ENCODE measurements at places on chromosomes 5 and 9. TPM values are rescaled to one million over a fixed set of nuclear protein-coding genes. Genes with fewer than 3 reads are reported as not detected.

DNA sequence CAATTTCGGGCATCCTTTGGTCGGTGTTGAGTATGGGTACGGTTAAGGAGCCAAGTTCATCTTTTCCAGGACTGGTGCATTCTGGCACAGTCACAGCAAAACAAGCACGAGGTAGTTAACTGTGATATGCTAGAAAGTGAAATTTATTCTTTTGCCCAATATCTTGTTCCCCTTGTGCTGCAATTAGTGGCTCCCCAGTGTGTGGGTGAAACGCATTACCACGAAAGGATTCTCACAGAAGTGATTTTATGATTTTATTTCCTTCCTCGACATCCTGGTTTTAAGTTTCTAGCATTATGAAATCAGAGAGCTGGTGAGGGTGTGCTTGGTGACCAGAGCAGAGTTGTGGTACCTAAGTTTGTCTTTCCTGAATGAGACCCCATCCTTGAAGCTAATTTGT is 1.5 kb downstream of the FRMPD1 start:
- DNase-seq, result no peak
- H3K27me3 ChIP-seq, result peaks cover 63% of the 10 kb centered on the region
- peaks cover 11% of the 10 kb centered on the region for H3K4me1 ChIP-seq
- no peaks in the 10 kb centered on the region for H3K36me3 ChIP-seq
- no peak overlapping the region for H3K4me3 ChIP-seq

Gene FGF18
- polyA plus RNA-seq, result not detected

DNA sequence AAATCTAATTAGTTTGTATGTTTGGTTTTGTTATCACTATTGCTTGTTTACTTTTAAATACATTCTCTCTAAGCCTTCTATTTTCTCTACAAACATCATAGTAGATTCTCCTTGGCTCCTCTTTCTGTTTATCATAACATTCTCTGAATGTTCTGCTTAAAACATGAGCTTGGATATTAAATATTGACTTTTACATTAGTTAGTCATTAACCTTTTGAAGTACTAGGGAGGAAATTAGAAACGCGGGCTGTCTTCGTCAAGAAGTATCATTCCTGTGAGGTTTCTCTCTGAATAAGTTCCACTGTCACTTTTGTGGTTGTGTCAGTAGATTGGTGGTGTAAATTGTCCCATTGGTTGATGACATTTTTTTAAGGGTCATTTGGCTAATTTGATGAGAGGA is 821.5 kb downstream of the EFNA5 start:
- H3K36me3 ChIP-seq, result no peaks in the 10 kb centered on the region
- H3K27ac ChIP-seq, result no peak overlapping the region
- H3K4me1 ChIP-seq, result no peaks in the 10 kb centered on the region
- no peaks in the 10 kb centered on the region for H3K27me3 ChIP-seq
- no peak overlapping the region for H3K4me3 ChIP-seq

Gene CCDC192
- polyA plus RNA-seq, result not detected

GRCh38 chr9:5586391-5586802 is 42.5 kb upstream of the RIC1 start:
- no peak overlapping the region for H3K4me3 ChIP-seq
- no peaks in the 10 kb centered on the region for H3K27me3 ChIP-seq
- H3K4me1 ChIP-seq, result no peaks in the 10 kb centered on the region
- no peak for DNase-seq
- no peak overlapping the region for H3K27ac ChIP-seq
- no peaks in the 10 kb centered on the region for H3K36me3 ChIP-seq

DNA sequence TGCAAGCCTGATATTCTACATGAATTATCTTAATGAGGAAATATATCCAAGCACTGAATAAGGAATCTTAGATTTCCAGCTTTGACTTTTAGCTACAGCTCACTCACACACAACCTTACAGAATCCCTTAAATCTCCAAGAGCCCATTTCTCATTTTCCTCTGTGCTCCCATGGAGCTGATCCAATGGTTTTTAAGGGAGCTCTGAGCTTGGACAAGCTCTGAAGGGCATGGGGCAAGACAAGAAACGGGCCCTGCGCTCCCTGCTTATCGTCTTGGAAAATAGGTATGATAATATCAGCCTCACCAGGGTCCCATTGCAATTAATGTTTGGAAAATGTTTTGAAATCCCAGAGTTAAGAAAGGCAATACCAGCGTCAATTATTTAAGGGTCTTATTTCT is 1021.7 kb downstream of the NR2F1-AS1 start:
- no peak overlapping the region for H3K4me3 ChIP-seq
- H3K27me3 ChIP-seq, result no peaks in the 10 kb centered on the region
- no peak for DNase-seq
- H3K4me1 ChIP-seq, result no peaks in the 10 kb centered on the region
- no peak overlapping the region for H3K27ac ChIP-seq

- peaks cover 14% of the 10 kb centered on the region for H3K4me1 ChIP-seq
- no peak overlapping the region for H3K4me3 ChIP-seq
- H3K27ac ChIP-seq, result no peak overlapping the region
- no peaks in the 10 kb centered on the region for H3K27me3 ChIP-seq
These were observed 27.5 kb downstream of the GPX3 start for GRCh38 chr5:151047814-151048425.

DNA sequence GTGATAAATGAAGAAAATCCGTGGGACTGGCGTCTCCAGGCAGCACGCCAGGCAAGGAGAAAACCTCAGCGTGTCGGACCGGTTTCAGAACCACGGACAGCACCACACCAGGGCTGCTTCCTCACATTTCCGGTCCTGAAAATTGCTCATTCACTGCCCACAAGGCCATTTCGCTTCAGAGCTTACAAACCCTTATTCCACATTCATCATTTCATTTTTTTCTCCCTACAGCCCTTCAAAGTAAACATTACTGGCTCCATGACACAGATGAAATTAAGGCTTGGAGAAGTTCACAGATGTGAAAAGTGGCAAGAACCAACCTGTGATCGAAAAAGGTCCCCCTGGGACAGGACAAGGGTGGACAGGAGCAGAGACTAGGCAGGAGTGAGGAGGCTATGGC is 1.5 kb upstream of the GPRIN1 start:
- no peaks in the 10 kb centered on the region for H3K36me3 ChIP-seq
- H3K4me3 ChIP-seq, result no peak overlapping the region
- peaks cover 6% of the 10 kb centered on the region for H3K4me1 ChIP-seq
- DNase-seq, result peak; percentile 57
- peaks cover 40% of the 10 kb centered on the region for H3K27me3 ChIP-seq

DNA sequence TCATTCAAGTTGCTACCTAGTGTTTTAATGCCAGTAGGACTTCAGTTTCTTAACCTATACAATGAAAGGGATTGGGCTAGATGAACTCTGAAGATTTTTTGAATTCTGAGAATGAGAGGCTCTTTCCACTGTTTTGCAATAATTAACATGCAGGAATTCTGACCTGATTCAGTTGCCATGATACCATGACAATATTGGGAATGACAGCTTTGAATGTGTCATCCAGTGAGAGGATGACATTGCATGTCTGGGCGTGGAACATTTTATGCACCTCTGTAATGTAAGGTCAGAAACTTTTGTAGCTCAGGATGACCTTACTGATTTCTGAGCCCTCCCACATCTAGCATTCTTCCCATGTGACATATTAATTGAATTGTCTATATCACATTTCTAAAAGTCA is 30.6 kb upstream of the SPINK5 start:
- H3K27ac ChIP-seq, result no peak overlapping the region
- H3K4me3 ChIP-seq, result no peak overlapping the region
- DNase-seq, result no peak
- no peaks in the 10 kb centered on the region for H3K27me3 ChIP-seq
- H3K36me3 ChIP-seq, result no peaks in the 10 kb centered on the region

- H3K27ac ChIP-seq, result no peak overlapping the region
- peaks cover 84% of the 10 kb centered on the region for H3K36me3 ChIP-seq
- peak; percentile 46 for DNase-seq
- peaks cover 18% of the 10 kb centered on the region for H3K4me1 ChIP-seq
These were observed 115.7 kb downstream of the SUSD1 start for GRCh38 chr9:112059145-112059965.

Gene FOCAD
- polyA plus RNA-seq, result 6.3 TPM

DNA sequence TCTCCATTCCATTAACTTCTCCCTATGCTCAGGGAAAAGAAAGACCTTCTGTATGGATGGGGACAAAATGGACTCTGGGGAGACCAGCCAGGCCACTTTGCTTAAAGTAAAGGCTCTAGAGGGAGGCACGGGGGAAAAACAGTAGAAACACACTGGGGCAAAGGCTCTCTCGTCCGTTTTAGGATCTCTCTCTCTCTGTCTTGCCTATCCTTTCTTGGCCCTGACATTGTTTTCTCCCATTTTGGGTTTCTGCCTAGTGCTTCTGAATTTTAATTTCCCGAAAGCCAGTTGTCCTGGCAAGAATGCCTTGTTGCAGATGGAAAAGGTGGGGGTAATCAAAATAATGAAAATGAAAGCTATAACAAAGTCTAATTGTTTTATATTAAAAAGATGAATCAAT is 28.2 kb downstream of the NMUR2 start:
- H3K36me3 ChIP-seq, result no peaks in the 10 kb centered on the region
- H3K27ac ChIP-seq, result no peak overlapping the region
- H3K27me3 ChIP-seq, result no peaks in the 10 kb centered on the region
- no peak overlapping the region for H3K4me3 ChIP-seq

Gene ARHGEF28
- not detected for polyA plus RNA-seq

DNA sequence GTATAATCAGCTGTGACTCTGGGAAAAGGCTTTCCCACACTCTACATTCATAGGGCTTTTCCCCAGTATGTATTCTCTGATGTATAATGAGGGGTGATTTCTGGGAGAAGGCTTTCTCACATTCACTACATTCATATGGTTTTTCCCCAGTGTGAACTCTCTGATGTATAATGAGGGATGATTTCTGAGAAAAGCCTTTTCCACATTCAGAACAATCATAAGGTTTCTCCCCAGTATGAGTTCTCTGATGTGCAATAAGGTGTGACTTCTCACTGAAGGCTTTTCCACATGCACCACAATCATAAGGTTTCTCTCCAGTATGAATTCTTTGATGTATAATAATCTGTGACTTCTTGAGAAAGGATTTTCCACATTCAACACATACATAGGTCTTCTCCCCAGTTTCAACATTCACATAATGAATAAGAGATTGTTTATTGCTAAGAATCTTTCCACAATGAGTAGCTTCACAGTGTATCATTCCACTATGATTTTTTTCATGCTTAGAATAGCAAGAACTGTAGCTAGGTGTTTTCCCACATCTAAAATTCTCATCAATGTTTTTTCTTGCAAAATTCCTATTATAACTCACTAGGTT is 26.7 kb upstream of the ZNF300 start:
- H3K36me3 ChIP-seq, result no peaks in the 10 kb centered on the region
- no peaks in the 10 kb centered on the region for H3K27me3 ChIP-seq
- H3K4me3 ChIP-seq, result no peak overlapping the region
- no peak for DNase-seq
- no peaks in the 10 kb centered on the region for H3K4me1 ChIP-seq

DNA sequence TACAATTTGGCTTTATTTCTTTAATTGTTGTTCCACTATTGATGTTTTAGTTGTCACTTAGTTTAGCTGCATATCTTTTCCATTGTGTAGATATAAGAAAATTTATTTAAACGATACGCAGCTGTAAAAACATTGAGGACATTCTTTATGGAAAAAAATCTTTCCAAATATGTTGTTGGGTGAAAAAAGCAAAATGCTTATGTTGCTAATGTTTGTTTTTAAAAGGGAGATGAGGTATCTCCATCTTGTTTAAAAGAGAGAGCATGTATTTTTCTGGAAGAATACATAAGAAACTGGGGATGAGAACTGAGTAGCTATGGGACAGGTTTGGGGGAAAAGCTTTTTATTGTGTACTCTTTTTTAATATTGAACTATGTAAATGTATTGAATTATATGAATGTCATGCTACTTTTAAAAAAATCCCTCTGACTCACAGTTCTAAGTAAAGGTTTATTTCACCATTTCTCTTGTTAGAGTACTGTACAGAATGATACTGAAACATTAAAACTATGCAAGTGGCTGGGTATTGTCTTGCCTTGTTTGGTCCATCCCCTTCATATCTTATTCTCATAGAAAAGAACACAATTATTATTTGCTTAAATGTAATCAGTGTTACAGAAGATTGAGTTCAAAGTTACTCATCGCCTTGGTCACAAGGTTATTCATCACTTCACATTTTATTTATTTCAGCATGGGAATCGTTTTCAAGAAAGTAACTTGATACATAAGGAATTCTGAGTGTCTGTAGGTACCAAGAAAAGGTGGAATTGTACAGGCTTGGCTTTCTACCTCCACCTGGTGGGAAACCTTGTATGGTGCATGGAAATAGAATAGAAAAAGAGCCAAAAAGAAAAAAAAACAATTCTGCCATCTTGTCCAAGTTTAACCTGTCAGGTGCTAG is 85.8 kb downstream of the RIC1 start:
- no peak for DNase-seq
- H3K4me3 ChIP-seq, result no peak overlapping the region
- H3K36me3 ChIP-seq, result peaks cover 63% of the 10 kb centered on the region
- no peaks in the 10 kb centered on the region for H3K27me3 ChIP-seq
- H3K4me1 ChIP-seq, result no peaks in the 10 kb centered on the region

DNA sequence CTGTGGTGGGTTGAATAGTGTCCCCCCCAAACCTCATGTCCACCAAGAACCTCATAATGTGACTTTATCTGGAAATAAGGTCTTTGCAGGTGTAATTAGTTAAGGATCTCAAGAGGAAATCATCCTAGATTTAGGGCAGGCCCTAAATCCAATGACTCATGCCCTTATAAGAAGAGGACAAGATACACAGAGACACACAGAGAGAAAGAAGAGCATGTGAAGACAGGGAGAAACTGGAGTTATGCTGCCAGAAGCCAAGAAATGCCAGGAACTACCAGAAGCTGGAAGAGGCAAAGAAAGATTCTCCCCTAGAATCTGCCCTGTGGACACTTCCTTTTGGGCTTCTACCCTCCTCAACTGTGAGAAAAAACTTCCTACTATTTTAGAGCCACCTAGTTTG is 8.8 kb downstream of the FAM13B start:
- no peak for DNase-seq
- no peak overlapping the region for H3K27ac ChIP-seq
- H3K27me3 ChIP-seq, result no peaks in the 10 kb centered on the region
- H3K4me3 ChIP-seq, result no peak overlapping the region

GRCh38 chr5:115418788-115419187 is 122.3 kb upstream of the CCDC112 start:
- no peaks in the 10 kb centered on the region for H3K4me1 ChIP-seq
- no peaks in the 10 kb centered on the region for H3K27me3 ChIP-seq
- DNase-seq, result no peak
- H3K4me3 ChIP-seq, result no peak overlapping the region

DNA sequence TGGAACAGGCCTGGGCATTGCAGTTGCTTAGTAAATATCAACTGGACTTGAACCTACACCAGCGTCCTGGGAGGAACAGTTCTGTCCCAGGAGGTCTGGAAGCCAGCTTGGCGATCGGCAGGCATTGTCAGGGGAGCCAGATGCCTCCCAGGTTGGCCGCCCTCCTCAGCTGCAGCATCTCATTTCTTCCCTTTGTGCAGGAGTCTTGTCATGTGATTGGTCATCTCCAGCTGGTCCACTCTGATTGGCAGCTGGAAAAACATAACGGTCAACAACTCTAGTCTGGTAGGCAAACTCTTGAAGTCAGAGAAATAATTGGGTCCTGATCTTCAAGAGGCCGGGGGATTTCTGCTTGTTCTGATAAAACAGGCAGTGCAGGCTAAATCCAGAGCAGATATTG is 29.6 kb upstream of the NCS1 start:
- no peak overlapping the region for H3K4me3 ChIP-seq
- peaks cover 16% of the 10 kb centered on the region for H3K4me1 ChIP-seq
- no peak for DNase-seq
- H3K27ac ChIP-seq, result no peak overlapping the region
- H3K27me3 ChIP-seq, result no peaks in the 10 kb centered on the region

Measured in CD14-positive monocyte (primary cell).